Gastroesophageal sphincter (tissue), 4 donors: ENCODE measurements at places on chromosomes 16 and 17. TPM values are rescaled to one million over a fixed set of nuclear protein-coding genes. Genes with fewer than 3 reads are reported as not detected.

The SPEM2 gene
- not detected for total RNA-seq

The PLLP gene
- total RNA-seq = 8.4 TPM

- no peak for ATAC-seq
These were observed 44.3 kb upstream of the CACNG5 start for GRCh38 chr17:66790501-66791061.

DNA sequence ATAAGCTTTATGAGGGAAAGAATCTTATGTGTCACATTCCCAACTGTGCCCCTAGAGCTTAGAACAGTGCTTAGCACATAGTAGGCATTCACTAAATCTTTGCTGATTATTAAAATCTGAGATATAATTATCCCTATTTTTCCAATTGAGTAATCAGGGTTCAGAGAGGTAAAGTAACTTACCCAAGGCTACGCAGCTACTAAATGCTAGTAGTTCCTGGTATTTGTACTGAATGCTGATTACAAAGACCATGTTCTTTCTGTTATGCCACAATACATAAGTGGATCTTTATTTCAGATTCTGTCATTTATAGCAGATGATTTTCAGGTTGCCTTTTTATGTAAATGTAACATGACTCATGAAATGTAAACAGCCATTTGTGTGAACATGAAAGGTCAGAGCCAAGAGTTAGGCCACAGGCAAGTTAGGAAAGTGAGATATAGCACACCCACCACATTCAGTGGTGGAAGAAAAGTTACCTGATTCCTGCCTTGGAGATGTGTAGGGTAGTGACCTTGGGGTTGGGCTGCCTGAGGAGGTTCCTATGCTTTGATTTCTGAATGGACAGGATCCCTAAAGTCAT lies 77.2 kb downstream of the FTO start:
- no peak for ATAC-seq

GRCh38 chr17:28324267-28324745 lies 5.3 kb downstream of the TMEM97 start:
- no peak for ATAC-seq

The TMC7 gene
- 0.40 TPM for total RNA-seq

The CD300C gene
- total RNA-seq = 0.54 TPM

DNA sequence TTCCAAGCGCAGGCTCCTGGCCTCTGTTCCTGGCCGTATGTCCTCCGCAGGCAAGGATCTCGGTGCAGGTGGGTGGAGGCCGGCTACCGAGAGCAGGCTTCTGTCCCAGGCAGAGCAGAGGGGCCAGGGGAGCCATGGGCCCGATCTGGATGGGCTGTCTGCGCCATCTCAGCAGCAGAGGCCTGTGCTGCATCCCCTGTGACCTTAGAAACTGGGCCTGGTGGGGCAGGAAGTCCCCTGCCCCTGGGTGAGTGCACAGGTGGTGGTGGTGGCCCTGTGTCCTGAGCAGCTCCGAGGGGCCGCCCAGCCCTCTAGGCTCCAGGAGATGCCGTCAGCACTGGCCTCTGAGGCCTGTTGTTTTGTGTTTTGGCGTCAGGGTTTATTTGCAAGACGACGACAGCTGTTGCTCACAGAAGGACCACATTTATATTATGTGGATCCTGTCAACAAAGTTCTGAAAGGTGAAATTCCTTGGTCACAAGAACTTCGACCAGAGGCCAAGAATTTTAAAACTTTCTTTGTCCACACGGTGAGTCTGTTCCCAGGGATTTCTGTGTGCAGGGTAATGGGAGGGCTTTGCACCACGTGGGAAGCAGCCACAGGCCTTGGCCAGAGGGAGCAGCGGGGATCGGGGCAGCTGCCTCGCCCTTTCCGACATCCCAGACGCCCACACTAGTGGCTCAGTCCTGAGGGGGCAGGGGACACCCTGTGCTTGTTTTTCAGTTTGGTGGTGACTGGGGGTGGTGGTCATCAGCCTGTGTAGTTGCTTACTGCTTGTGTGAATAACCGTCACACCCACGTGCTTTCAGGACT lies 59.1 kb downstream of the PDPK1 start:
- ATAC-seq = no peak

DNA sequence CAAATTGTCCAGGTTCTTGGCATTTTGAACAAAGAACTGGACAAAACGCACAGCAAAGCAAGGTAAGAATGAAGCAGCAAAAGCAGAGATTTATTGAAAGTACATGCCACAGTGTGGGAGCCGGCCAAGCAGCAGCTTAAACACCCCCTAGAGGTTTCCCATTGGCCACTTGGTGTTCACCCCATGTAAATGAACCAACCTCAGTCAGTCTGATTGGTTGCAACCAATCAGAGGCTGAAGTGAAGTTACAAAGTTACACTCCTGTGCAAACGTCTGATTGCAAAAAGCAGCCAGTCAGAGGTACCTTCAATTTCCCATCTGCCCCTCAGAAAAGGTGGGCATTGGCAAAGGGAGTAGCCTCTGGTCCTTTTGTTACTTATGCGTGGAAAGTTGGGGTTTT lies 8.8 kb upstream of the ZNF263 start:
- no peak for ATAC-seq

GRCh38 chr16:4873091-4873490 lies 25.8 kb downstream of the UBN1 start:
- no peak for ATAC-seq

DNA sequence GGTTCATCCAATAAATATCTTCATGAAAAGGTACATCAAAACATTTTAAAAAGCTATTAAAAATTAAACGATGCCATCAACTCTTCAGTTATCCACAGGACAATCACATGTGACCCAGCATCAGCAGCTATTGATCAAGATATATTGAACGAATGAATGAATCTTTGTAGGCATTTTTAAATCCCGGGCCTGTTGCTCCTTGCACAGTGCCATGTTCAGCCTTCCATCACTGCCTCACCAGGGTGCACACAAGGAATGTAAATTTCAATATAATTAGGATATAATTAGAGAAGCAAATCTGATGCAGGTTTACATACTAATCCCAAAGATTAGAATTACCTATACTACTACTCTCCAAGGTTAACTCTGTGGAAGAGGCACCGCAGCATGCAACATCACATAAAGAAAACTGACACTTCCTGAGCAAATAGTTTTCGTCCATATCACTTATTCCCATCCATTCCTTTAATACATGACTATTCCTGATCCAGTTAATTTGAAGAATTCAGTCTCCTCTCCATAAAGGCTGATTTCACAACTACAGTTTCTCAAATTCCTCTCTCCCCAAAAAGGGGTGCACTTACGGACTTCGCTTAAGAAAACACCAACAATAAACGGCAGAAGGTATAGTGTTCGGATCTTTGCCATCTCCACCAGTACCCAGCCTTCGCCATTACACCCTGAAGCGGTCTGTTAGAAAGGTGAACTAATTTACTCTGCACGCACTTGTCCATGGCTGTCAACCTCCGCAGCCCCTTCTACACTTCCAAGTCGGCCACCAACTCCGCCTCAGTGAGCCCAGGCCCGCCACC lies 938 bp downstream of the NCOR1 start:
- no peak for ATAC-seq

- ATAC-seq = no peak
These were observed 161.5 kb downstream of the FTO start for GRCh38 chr16:53865494-53865863.

DNA sequence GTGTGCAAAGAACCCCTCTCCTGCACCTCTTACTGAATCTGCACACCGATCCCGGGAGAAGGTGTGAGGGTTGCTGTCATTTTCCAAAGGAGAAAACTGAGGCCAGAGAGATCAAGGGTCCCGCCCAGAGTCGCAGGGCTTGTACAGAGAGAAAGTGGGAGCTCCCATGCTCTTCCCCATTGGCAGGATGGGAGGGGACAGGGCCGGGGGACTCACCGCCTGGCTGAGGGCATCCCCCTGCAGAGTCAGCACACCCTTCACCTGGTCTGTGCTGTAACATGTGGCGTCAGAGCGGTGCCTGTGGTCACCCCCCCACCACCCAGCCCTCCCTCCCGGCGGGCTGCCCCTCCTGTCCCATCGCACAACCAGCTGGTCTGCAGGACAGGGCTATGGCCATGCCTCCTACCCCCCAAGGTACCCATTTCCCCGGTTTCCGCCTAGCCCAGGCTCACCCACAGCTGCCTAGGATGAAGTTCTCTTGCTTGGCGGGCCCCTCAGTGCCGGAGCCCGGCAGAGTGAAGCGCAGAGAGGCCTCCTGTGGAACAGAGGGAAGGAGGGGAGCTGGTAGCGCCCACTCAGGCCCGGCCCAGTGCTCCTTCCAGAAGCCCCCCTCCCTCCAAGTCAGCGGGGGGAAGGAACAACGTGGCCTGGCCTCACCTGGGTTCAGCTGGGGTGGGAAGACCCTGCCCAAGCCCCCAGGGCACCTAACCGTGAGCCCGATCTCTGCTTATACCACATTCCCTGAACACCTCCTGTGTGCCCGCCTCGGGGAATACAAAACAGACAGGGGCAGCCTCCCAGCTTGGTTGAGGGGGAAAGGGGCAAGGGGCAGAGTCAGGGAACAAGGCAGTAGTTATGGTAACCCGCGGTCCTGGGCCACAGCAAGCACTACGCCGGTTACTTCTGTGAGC lies 1.1 kb downstream of the ROGDI start:
- no peak for ATAC-seq

The ITGAX gene
- 2.0 TPM for total RNA-seq

DNA sequence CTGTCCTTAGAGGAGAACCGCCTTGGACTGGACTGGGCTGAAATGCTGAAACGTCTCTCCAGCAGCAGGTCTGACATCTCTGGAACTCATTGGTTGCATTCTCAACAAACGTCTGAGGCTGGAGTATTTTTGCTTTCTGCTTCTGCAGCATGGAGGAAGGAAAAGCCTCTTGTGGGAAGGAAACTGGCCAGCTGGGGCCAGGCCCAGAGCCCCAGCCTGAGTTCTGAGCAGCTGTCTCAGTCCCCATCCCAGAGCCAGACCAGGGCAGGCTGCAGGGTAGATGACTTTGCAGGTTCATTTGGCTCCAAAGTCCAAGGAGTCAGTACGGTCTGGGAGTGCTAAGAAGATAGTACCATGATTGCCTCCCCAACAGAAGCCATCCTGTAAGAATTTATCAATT lies 18.3 kb downstream of the TEKT3 start:
- no peak for ATAC-seq

- no peak for ATAC-seq
These were observed at the start of gene ASGR1 for GRCh38 chr17:7179317-7180254. ASGR1 (minus strand) TSS chr17:7179370; CDS start chr17:7178563, 807 bp downstream.

DNA sequence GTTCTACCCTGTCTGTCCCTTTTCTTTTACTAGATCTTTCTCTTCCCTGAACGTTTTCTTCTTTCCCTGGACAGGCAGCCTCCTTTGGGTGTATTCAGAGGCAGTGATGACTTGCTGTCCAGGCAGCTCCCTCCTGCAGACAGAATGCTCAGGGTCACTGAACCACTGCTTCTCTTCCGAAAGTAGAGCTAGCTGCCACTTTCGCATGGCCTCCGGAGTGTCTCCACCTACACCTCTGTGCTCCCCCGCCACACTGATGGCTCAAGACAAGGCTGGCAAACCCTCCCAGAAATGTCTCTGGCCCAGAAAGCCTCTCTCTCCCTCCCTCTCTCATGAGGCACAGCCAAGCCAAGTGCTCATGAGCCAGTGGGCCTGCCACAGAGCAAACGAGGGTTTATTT lies 207.8 kb downstream of the CDRT15L2 start:
- no peak for ATAC-seq

DNA sequence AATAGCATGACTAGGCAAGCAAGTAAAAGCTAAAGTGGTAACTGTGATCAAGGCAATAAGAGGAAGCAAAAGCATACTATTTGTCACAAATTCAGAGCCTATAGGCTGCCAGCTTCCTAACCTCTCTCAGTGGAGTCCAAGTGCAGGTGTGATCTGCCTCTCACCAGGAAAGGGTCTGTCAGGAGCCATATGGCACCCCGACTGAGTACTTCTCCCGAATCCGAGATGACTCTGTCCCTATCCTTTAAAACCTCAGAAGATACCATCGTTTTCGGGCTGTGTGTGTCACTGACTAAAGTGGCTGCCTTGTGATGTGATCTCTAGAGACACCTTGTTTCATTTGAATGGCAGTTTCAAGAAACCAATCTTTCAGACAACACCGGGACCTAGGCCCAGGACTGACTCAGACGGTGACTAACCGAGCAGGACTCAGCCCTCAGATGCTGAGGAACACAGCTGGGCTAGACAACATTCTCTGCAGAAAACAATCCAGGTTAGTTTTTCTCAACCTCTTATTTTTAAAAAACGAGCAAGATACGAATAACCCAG lies 63.6 kb downstream of the SMG6 start:
- peak; percentile 49 for ATAC-seq
